SK-MEL-5 (cell line): ENCODE measurements at places on chromosomes 5 and 9.

GRCh38 chr9:4397917-4398316 is 92.4 kb upstream of the SLC1A1 start:
- DNase-seq, result no peak

DNA sequence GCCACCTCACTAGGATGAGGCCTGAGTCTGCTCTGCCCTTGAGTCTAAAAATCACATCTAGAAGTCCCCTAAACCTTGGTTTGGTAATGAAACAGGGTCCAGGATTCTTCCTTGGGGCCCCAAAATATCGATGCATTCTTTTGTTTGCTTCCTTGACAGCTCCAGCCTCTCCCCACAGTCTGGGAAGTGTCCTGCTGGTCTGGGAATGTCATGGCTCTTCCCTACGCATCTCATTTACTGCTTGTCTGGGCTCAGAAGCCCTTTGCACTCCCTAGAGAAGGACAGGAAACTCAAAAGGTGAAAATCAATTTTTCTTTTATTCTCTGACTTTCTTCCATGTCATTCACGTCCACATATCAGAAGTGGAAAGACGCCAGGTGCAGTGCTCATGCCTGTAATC is 115.8 kb downstream of the DRD1 start:
- DNase-seq, result no peak

- DNase-seq, result peak; percentile 16
Observed at GRCh38 chr5:153629027-153629895, 138.8 kb downstream of the GRIA1 start.

DNA sequence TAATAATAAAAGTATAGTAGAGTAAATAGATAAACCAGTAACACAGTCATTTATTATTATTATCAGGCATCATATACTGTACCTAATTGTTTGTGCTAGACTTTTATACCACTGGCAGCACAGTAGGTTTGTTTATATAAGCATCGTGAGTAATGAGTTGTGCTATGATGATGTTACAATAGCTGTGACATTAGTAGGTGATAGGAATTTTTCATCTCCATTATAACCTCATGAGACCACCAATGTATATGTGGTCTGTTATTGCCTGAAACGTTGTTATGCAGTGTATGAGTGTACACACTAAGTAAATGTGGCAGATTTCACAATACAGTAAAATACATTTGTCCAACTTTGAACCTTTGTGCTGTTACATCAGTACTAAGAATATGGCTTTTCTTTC is 72.7 kb upstream of the SPATA31D4 start:
- no peak for DNase-seq

- no peak for DNase-seq
Observed at GRCh38 chr9:9299134-9299533, 1313.7 kb downstream of the PTPRD start.

GRCh38 chr5:219991-220390 is 1.9 kb downstream of the SDHA start:
- no peak for DNase-seq

- no peak for DNase-seq
Observed at GRCh38 chr5:68268101-68268851, 52.7 kb downstream of the PIK3R1 start.

DNA sequence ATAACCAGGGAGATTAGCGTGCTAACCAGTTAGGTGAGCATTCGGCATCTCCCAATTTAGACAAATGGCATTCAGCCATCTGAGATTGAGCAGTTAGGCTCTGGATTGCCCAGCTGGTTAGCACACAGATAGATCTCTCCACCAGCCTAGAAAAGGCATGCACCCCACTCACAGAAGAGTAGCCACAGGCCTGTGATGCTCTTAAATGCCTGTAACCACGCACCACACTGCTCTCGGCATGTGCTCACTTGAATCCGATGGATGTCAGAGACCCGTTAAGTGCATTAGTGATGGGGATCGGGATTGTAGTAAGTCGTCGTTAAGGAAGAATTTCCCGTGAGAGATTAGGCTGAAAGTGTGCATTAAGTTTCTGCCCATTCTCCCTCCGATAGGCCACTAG is 23.0 kb downstream of the MARCHF6 start:
- DNase-seq, result no peak

DNA sequence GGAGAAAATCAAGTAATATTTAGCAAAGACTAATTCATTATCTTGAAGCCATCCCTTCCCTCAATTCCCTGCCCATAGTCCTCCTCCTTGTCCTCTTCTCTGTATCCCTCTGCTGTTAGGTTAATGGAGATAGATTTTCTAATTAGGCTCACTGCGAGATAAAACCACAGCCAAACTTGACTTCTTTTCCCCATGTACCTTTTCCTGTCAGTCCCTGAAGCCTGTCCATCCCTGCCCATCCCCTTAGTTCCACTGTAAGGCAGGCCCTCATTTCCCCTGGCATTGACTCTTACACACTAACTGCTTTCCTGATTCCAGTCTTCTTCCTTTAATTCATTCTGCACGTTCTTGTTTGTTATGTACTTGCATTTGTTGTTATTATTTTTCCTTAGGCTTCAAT is 1.2 kb downstream of the TLR4 start:
- DNase-seq, result no peak

- no peak for DNase-seq
Observed at GRCh38 chr5:131684051-131684450, 49.0 kb upstream of the RAPGEF6 start.

DNA sequence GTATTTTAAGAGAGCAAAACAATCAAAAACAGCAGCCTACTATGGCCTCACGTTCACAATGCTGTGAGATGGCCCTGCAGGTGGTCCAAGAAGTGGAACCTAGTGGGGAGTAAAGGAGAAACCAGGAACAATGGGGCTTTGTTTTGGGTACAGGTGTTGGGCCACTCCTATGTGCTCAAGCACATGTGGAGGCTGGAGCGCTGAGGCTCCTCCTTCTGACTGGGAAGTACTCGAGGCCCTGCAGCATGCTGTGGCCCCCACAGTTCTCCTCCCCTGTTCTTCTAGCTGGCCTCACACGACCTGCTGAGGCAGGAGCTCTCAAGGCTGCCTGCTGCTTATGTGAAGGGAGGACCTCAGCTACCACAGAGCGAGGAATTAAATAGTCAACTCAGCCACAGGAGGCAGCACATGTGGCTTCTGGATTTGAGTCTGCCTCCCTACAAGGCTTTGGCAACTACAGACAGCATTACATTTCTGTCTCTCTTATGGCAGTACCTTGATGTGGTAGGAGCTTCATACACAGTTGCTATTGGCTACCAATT is 482.3 kb downstream of the SPOCK1 start:
- peak; percentile 11 for DNase-seq

DNA sequence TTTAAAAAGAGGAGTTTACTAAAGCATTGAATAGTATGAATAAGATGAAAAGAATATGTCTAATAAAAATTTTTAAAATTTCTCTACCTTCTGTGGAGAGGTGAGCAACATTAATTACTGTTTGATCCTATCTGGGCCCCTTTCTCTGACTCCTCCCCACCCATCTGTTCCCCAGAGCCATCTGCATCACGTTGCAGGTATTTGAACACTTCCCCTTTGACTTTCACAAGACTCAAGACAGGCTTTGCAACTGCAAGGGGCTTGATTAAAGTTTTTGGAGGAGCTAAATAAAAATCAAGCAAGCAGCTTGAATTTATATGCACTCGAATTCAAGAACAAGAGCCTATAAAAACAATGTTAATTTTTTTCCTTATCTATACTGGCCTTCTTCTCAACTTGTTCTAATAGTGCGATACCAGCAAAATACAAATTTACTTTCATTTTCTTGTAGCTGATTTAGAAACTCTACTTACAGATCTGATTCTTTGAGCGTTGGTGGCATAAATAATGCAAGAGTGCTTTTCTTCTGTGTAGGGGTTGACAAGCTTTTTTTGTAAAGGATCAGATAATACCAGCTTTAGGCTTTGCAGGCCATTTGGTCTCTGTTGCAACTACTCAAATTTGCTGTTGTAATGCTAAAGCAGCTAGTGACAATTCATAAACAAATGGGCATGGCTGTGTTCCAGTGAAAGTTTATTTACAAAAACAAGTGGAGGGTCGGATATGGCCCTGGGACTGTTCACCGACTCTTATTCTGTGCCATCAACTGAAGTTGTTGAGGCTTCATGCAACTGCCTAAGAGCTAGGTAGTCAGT is 21.2 kb downstream of the TXNDC8 start:
- no peak for DNase-seq

DNA sequence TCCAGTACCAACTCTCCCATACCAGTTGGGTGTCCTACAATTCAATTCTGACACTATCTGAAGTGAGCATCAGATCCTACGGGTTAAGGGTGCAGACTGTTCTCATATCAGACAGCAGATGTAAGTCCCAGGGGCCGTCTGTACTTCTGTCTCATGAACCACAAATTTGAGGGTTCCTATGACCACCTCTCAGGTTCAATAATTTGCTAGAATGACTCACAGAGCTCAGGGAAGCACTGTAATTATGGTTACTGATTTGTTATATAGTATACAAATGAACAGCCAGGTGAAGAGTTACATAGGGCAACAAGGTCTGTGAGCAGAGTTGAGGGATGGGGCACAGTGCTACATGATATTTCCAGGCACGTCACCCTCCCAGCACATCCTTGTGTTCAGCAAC is 499.1 kb downstream of the DMAC1 start:
- DNase-seq, result no peak

GRCh38 chr5:174295702-174296436 is 250.4 kb downstream of the NSG2 start:
- DNase-seq, result no peak

DNA sequence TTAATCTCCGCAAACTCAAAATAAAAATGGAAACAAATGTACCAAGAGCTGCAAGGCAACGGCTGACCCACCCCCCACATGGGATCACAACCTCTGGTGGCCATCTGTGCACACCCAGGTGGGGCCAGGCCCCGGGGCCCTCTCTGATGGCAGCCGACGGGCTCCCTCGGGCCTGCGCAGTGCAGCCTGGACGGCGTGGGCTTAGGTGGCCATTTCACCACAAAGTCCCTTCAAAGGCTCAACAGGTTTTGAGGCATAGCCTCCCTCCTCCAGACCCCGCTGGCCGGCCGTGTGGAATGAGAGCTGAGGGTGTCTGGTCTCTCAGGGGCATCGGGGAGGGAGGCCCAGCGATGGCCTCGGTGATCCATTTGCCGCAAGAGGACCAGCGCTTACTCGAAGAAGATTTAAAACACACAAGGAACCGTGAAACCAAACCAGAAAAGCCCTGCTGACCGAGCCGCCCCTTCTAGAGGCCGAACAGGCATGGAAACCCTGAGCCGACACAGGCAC is 42.7 kb upstream of the CEP72 start:
- no peak for DNase-seq

- no peak for DNase-seq
Observed at GRCh38 chr5:83096660-83097339, 19.5 kb downstream of the XRCC4 start.

GRCh38 chr5:16668194-16668593 is 51.4 kb upstream of the RETREG1 start:
- DNase-seq, result no peak

DNA sequence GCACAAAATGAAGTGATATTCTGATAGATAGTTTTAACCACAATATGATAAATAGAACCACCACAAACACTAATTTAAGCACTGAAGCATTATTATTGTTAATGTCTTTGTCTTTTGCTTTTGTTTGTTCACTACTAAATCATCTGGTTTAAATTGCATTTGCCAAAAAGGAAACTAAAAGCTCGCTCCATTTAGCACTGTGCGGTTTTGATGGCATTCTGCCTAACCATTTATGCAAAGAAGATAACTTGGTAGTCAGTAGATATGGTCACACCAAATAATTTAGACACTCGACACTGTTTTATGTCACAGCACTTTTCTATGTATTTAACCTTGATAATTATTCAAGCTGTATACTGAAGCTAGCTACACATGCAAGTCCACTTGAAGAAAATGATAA is 849.8 kb upstream of the CDH6 start:
- no peak for DNase-seq

DNA sequence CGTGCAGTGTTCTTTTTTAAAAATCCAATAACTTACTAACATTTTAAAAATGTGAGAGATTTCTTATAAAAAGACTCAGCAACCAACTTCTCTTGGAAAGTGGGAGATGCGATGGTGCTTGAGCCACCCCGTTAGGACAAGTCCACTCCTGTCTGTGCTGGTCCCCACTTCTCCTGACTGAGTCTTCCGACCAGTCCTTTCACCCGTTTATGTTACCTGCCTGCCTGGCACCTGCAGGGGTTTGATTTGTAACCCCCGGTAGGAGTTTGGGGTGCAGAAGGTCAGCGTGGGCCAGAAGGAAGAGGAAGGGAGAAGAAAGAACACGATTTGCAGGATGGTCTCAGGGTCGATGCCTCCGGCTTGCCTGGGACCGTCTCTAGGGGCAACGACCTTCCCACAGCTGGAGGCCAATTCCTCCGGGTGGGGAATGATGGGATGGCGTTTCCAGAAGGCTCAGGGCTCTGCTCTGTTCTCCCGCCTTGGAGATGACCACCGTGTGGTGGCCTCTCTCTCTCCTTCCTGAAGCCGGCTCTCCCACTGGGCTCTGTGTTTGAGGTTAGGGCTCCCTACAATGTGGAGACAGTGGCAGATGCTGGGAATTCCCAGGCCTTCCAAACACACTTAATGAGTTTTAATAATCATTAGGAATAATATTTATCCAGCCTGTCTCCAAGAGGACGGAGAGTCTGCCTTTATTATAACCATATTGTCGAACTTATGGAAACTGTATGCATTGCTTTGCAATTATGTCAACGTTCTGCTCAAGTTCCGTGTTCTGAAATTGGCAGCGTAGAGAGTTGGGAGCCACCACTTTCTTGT is 14.8 kb downstream of the COL27A1 start:
- DNase-seq, result no peak

DNA sequence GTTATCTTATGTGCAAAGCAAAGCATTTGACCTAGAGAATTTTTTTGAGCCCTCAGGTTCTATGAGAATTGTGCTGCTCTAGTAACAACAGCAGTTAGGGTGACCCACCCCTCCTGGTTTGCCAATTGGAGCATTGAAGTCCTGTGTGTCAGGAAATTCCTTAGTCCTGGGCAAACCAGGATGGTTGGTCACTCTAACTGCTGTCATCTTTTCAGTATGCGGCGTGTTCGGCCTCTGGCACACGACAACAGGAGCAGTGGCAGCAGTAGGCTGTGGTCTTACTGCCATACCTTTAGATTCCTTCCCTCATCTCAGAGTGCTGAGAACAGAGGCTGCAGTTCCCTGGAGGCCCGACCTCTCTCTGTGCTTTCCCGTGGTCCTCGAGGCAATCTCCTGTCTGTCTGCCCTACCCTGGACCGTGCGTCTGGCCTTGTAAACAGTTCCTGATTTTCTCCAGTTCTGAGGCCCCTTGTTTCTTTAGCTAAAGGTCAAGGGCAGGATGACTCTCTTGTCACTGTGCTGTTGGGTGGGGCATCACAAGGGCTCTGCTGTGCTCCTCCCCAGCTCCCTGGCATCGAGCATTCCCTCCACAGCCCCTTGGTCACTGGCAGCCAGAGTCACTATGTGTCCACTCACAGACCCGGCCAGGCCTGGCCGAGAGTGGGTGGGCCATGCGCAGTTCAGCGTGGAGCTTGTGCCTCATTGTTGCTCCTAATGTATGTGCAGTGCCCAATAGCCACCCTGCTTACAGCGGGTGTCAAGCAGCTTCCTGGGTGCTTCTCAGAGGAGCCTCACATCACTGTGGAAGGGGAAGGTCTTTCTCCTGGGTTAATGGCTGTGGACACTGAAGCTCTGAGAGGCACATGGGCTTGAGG is 18.5 kb upstream of the COL15A1 start:
- peak; percentile 64 for DNase-seq
